NCI-H2029 (cell line): ENCODE measurements at places on chromosomes 5 and 9.

DNA sequence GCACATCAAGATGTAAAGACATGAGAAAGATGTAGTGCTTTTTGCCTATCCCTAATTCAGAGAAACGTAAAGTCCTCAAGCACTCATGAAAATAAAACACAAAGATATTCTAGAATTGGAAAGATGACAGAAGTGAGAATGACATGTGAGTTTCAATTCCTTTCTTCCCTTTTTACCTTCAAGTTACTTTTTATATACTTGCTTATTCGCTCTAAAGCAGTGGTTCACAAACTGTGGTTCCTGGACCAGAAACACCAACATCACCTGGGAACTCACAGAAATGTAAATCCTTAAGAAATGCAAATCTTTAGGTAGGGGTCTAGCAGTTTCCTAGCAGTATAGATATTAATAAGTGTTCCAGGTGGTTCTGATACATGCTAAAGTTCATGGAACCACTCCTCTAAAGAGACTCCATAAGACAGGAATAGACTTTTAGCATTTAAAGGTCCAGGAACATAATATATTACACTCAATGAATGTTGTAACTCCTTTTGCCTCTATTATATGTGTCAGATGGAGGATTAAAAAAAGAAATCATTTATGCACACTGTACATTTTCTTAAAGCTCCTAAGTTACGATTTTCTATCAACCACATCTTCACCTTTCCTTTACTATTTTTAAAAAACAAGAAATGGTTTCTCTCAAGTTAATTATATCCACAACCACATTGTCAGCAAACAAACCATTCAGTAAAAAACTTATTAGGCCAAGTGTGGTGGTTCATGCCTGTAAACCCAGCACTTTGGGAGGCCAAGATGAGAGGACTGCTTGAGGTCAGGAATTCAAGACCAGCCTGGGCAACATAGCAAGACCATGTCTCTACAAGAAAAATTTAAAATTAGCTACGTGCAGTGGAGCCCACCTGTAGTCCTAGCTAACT is 39.9 kb downstream of the ERP44 start:
- no peak for DNase-seq

DNA sequence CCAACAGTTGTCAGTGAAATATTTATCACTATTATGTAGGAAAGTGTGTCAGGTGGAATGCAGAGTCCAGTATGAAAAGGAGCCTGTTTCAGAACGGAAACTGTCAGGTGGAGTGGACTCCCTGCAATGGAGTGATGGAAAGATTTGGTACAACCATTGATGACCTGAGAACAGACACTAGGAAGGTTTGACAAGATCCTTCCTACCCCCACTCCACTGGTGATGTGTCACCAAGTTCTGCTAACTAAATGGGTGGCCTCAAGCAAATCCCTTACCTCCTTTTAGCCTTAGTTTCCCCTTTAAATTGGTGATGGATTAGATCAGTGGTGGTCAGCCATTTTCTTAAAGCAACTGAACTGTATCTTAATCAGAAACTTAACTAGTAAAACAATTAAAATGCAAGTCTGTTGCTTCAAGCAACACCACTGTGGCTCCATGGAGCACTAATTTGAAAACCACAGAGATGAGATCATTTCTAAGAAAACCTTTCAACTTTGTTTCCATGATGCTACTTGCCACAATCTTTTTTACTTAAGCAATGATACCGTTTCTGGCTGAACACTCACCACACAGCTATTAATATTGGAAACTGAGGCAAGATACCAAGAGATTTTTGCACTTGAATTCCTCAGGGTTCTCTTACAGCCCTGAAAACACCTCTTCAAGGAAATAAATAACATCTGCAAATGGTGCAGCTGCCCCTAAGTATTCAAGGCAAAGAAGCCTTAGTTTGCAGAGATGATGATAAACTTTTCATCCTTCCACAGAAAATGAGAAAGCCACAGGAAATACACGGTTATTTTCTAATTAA is 140.6 kb downstream of the ERCC6L2 start:
- no peak for DNase-seq

GRCh38 chr5:37979559-37979958 is 139.7 kb upstream of the GDNF start:
- DNase-seq = no peak

DNA sequence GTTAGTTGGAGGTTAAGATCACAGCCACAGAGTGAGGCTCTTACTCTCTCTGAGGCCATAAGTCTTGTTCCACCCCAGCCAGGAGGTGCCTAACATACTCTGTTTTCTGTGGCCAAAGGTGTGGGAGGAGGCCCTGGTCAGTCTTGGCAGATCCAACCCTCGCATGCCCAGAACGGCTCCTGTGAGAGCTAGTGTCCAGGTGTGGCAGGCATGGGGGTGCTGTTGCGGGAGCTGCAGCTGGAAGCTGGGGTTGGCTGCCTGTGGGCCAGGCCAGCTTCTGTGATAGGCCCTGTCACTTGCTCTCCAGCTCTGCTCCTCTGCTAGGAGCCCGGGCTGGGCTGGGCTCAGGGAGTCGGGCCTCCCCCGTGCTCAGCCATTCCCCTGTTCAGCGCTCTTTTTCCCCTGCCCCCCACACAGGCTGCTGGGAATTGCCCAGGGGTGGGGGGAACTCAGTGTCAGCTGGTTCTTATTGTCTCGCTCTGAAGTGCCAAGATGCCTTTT is 31.6 kb downstream of the IER5L start:
- DNase-seq = no peak

DNA sequence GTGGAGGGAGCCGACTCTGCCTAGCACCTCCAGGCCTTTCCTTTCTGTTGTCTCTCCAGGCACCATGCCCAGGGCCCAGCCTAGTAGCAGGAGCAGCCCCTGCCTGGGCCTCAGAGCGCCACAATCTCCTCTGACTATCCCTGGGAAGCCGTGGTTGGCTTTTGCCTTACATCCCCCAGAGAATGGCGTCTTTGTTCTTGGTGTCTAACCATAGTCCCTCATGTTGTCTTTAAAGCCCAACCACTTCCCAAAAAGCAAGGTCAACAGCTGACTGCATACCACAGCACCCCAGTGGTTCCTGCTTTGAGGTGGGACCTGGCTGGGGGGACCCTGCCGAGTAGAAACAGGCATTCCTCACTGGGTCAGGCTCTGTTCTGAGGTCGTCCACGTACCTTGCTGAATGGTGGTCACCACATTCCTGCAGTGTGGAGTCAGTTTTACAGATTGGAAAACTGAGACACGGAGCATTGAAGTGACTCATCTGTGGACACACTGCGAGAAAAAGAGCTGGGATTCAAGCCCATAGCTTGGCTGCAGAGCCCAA is 13.7 kb upstream of the CERCAM start:
- DNase-seq = no peak
